PC-3 (cell line): ENCODE measurements at places on chromosomes 4 and X.

DNA sequence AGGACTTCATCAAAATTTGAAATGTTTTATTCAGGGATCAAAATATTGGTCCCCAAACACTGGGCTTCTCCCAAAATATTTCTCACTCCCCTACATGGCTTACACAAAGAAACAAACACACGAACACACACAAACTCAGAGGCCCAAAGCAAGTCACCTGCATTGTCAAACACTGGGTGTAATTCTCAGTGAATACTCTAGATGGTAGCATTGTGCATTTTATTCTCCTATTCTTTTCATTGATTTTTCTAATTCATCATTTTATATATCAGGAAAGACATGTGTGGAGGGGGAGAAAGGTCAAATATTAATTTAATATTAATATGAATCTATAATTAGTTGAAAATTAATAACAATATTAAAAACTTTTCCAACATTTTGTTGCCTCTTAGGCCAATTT lies 72.3 kb upstream of the TNMD start:
- no peak overlapping the region for H3K27ac ChIP-seq
- no peaks in the 10 kb centered on the region for H3K27me3 ChIP-seq
- H3K36me3 ChIP-seq: no peaks in the 10 kb centered on the region
- DNase-seq: peak; percentile 40
- H3K4me1 ChIP-seq: peaks cover under 1% of the 10 kb centered on the region; the same call in 1 of the 2 replicates

GRCh38 chrX:7462110-7462509 lies 314.2 kb upstream of the PUDP start:
- no peak overlapping the region for H3K4me3 ChIP-seq
- no peak overlapping the region for H3K27ac ChIP-seq
- H3K4me1 ChIP-seq: no peaks in the 10 kb centered on the region
- DNase-seq: no peak
- no peaks in the 10 kb centered on the region for H3K36me3 ChIP-seq

DNA sequence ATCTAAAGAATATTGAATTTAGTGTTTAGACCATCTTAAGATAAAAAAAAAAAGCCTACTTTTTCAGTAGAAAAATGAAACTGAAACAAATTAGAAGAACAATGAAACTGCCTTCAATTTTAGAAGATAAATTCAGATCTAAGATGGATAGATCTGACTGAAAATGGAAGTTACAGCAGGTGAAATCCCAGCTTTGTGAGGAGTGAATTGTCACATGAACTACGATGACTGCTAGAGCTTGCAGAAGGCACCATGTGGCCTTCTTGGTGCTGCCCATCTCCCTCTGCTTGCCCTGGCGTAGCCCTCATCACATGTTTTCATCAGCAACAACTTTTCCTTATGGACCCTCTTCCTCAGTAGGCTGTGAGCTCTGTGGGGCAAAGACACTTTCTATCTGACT lies 51.4 kb upstream of the EMCN start:
- H3K4me1 ChIP-seq: no peaks in the 10 kb centered on the region
- no peaks in the 10 kb centered on the region for H3K27me3 ChIP-seq
- H3K27ac ChIP-seq: no peak overlapping the region
- no peak overlapping the region for H3K4me3 ChIP-seq
- DNase-seq: no peak

DNA sequence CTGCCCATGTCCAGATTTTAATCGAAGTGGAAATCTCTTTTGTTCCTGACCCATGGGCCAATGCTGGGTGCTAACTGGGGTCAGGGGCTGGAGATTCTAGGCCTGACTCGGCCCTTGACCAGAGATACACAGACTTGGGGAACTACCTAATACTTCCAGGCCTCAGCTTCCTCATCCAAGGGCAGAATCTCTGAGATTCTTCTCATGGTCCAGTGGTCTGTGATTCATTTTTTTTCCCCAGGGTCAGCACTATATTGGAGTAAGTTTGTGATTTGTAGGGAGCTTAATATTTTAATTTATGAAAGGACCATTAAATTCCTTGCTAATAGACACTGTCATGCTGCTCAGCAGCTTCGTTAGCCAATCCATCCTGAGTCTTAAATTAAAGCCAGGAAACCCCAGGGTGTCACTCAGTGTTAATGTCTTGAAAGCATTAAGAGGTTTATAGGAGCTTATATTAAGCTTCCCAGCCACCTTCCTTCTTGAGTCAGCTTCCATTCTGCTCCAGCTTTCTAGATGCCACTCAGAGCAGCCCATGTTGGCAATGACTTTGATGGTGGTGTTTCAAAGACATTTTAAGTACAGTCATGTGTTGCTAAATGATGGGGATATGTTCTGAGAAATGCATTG lies 27.0 kb upstream of the PROM1 start:
- H3K36me3 ChIP-seq: no peaks in the 10 kb centered on the region
- no peaks in the 10 kb centered on the region for H3K4me1 ChIP-seq
- no peak for DNase-seq

DNA sequence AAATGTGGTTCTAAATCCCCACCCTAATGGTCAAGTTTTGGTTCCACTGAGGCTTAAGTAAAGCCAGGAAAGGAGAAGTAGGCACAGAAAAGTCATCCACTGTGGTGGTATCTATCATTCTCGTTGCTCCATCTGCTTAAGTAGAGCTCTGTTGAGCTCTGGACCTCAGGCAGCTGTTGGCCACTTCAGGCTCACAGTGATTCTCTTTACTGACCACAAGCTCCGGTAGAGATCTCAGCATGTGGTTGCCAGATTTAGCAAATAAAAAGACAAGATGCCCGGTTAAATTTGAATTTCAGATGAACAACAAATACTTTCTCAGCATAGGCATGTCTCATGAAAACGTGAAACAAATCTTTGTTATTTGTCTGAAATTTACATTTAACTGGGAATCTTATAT lies 132.3 kb upstream of the PTCHD1 start:
- H3K4me3 ChIP-seq: no peak overlapping the region
- no peaks in the 10 kb centered on the region for H3K36me3 ChIP-seq
- H3K27me3 ChIP-seq: peaks cover 19% of the 10 kb centered on the region; the same call in 1 of the 2 replicates
- H3K27ac ChIP-seq: no peak overlapping the region
- H3K4me1 ChIP-seq: no peaks in the 10 kb centered on the region

DNA sequence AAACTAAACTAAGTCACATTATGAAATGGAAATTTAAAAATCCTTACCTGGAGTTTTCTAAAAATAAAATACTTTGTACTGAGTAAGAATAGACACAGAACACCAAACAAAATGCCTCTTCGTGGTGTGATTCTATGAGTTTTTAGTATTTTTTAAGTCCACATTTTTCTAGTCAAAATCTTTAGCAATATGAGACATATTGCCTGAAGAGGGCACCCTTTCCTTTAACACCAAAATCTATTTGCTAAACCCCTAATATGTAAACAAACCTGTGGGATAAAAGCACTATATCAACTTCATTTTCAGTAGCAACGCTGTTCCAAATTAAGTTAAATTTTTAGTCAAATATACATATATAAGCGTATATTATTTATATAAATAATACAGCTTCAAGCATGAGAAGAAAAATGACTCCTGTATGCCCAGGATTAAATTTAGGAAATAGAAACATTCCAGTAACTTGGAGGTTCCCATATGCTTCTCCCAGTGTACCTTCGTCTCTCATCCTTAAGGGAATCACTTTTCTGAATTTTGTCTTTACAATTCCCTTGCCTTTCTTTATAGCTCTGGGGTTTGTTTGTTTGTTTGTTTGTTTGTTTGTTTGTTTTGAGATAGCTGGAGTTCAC lies 23.0 kb upstream of the PGM2 start:
- no peaks in the 10 kb centered on the region for H3K4me1 ChIP-seq
- H3K27ac ChIP-seq: no peak overlapping the region
- H3K4me3 ChIP-seq: no peak overlapping the region
- DNase-seq: peak; percentile 56
- H3K36me3 ChIP-seq: no peaks in the 10 kb centered on the region
- H3K27me3 ChIP-seq: no peaks in the 10 kb centered on the region

DNA sequence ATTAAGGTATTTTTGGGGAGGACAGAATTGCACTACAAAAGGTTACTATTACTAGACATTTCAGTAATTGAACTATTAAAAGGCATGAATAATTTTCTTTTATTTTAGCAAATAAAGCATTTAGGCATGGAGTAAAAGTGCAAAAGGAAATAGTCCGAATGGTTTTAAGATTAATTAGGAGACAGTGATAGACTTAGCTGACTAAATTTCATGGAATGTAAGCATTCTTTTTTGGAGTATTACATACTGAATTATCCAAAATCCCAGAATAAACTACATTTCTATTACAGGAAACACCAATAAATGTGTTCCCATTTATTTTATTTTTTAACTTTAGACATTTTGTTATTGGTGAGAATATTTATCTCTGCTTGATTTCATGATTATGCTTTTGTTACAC lies 30.7 kb upstream of the MAP9 start:
- DNase-seq: no peak
- H3K4me3 ChIP-seq: no peak overlapping the region
- H3K27ac ChIP-seq: no peak overlapping the region
- H3K4me1 ChIP-seq: peaks cover 7% of the 10 kb centered on the region
- H3K27me3 ChIP-seq: no peaks in the 10 kb centered on the region

GRCh38 chrX:39043838-39044550 lies 242.7 kb downstream of the MID1IP1 start:
- no peak overlapping the region for H3K27ac ChIP-seq
- H3K4me3 ChIP-seq: no peak overlapping the region
- H3K36me3 ChIP-seq: no peaks in the 10 kb centered on the region
- H3K27me3 ChIP-seq: no peaks in the 10 kb centered on the region
